Stimulated activated CD8-positive, alpha-beta memory T cell treated with anti-CD3 and anti-CD28 coated beads, Interleukin-7, amount 100 ng/mL, for 1 hour (primary cell): ENCODE measurements at places on chromosomes 13 and 19.

DNA sequence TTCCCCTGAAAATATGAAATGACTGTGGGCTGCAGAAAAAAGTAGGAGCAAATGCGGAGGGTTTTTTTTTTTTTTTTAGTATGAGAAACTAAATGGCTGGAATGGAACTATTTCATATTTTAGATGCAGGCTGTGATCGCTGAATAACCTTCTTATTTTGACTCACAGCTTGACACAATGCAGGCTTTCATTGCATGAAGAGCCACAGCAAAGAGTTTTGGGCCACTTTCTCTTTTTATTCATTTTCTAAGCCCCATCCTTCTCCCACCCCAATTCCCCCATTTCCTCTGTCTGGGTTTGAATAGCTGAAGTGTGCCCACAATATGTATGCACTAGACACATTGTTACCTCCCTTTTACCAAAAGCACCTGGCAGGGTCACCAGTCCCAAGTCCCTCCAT, 125.9 kb downstream of the COG6 start:
- DNase-seq: no peak

- DNase-seq: no peak
Measured at GRCh38 chr19:35805526-35806102, 7.0 kb downstream of the PRODH2 start.

DNA sequence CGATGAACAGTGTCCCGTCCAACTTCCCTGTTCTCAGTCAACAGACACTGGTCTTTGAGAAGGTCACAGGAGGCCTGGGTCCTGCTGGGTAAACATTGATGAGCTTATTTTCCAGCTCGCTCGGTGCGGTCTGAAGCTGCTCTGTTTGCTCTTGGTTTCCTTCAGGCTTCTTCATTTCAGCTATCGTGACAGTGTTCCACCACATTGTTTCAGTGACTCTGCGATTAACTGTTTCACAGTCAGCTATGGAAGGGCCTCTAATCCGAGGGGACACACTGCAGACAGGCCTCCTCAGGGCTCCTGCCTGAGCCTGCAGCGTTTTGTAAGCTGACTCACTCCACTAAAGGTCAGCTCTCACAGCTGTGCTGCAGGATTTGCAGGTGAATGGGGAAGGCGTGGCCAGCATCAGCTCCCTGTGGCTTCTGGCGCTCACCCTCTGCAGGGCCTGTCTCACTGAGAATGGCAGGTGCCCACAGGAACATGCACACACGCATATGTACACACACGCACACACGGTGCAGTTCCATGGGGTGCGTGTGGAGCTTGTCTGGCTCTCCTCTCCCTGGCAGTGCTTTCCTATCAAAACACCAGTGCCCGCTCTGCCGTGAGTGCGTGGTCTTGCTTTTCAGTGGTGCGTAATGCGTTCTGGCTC, 62.9 kb upstream of the MCF2L start:
- no peak for DNase-seq

- DNase-seq: no peak
Measured at GRCh38 chr19:11236324-11237301, 2.8 kb upstream of the ANGPTL8 start.

DNA sequence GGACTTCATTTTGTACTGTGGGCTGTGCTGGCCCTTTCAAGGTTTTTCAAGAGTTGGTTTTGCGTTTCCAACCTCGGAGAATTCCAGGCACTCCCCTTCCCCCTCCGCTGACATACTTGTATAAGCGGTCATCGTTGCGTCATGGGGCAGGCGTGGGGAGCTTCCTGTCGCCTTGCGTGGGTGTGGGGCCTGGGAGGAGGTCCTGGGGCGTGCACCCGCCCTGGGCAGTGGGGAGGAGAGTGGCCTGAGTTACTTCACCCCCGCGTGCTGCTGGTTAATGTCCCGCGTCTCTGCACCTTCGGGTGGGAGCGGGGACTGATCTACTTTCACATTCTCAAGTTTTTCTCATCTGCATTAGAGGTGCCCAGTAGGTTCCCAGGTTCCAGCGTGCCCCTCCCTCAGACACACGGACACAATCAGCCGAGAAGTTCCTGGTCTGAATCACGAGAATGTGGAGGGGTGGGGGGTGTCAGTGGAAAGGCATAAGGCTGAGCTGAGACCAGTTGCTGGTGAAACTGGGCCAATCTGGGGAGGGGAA, 4.1 kb downstream of the IER2 start:
- DNase-seq: no peak

- DNase-seq: no peak
Measured at GRCh38 chr19:38944981-38945506, 14.3 kb downstream of the MRPS12 start.

- no peak for DNase-seq
Measured at GRCh38 chr19:2542341-2543069, 66.6 kb downstream of the GADD45B start.

- DNase-seq: no peak
Measured at GRCh38 chr13:26539738-26540292, 17.7 kb upstream of the WASF3 start.

GRCh38 chr19:4065430-4066175, 1.1 kb downstream of the ZBTB7A start:
- DNase-seq: peak; percentile 90

DNA sequence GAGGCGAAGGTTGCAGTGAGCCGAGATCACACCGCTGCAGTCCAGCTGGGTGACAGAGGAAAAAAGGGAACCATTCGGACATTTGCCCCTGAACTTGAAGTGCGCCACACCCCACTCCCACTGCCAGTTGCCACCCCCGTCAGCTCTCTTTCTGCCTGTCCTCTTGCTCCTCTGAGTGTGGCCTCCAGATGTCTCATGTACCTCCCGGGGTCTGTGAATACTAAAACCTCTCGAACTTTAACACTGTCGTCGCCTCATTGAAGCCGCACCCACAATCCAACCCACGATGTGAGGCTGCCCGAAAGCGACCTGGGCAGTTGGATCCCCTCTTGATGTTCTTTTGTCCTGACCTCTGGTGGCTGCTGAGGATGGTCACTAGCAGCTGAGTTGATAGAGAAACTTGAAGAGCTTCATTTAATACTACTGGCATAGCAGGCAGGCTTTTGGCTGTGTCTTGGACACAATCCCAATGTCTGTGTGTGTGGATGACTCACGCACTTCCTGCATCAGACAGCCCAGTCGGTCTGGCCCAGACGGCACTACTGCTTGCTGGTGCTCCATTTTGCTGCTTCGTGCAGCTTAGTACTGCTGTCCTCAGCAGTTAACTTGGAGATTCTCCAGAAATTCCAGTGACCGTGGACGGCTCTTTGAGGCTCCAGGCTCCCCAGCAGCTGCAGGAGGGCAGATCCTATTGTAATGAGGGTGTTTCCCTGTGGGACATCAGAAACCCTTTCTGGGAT, 4.2 kb downstream of the FPR3 start:
- no peak for DNase-seq

GRCh38 chr13:90947976-90948375, 399.5 kb upstream of the MIR17HG start:
- DNase-seq: no peak

- no peak for DNase-seq
Measured at GRCh38 chr13:32736648-32737047, 150.4 kb downstream of the PDS5B start.

DNA sequence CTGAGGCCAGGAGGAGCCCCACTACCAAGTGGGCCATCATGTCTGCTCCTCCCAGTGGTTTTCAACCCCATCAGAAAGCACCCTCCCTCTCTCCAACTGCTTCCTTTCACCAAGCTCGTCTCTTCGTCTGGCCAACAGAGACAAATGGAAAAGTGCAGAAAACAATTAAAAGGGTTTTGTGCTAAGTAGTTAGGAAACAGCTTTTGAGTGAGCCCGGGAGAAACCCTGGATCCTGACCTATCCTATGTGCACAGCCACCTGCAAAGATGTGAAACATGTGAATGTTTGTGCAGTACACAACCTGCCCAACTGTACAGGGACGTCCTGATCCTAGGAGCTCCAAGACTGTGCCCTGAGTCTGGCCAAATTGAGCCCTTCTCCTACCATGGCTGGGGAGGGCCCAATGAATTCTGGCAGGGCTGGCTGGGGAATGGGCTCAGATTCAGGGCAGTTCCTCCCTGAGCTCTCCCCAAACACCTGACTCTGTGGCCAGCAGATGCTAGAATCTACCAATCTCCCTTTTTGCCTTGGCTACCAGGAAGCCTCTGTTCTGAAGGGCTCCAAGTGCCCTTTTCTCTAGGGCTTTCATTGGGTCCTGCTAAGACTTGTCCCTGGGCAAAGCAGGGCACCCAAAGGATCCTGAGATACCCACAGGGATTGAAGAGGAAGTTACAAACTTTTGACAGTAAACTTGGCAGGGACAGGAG, 7.9 kb downstream of the TLE5 start:
- no peak for DNase-seq

- DNase-seq: no peak
Measured at GRCh38 chr19:54160182-54160811, 776 bp upstream of the LENG1 start.
